ENCODE measurements at places on chromosomes 1 and 21.

- no peak for DNase-seq
Measured at GRCh38 chr1:93554883-93555872, 107.3 kb downstream of the FNBP1L start.

DNA sequence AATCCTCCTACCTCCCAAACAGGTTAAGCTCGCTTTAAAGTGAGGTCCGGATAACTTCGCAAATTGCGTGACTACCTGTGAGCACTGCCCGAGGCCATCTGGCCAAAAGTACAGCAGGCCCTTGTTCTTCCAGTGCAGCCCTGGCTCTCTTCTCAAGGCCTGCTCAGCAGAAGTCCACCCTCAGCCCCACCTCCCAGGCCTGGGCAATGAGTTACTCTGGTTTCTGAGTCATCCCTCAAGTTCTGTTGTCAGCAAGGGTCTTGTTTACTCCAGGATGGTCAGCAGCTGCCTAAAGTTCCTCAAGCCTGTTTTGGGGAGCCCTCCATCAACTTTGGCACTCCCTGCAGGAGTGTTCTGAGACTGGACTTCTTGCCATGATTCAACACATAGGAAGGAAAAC is 101.7 kb downstream of the BCAR3 start:
- DNase-seq, result no peak

DNA sequence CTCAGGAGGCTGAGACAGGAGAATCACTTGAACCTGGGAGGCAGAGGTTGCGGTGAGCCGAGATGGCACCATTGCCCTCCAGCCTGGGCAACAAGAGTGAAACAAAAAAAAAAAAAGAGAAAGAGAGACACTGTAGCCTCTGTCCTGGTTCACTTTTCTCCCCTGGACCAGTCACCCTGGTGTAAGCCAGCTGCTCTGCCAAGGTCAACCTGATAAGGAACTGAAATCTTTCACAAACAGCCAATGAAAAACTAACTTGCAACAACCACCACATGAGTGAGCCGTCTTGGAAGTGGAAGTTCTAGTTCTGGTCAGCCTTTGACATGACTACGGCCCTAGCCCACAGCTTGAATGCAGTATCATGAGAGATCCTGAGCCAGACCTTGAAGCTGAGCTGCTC is 36.8 kb upstream of the CXADR start:
- no peak for DNase-seq

GRCh38 chr1:239744851-239745250 is 346.8 kb upstream of the FMN2 start:
- no peak for DNase-seq

- no peak for DNase-seq
Measured at GRCh38 chr21:42406866-42407265, 3.2 kb downstream of the UBASH3A start.

- DNase-seq, result no peak
Measured at GRCh38 chr21:44984428-44984791, 44.6 kb downstream of the SLX9 start.

- no peak for DNase-seq
Measured at GRCh38 chr1:108686614-108687313, 5.3 kb upstream of the PRPF38B start.

DNA sequence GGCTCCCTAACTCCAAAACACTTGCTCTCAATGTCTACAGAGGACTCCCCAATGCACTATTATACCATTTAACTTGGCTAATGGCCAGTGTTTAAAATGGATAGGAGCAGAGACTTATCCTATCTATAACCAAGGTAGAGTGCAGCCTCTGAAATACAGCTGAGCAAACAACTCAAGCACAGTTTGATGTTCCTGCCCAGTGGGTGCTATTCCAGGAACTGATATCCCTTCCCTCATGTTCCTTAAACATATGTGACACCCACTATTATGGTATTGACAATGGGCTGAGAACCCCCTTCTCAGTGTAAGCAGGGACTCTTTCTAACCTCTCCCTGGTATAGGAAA is 51.7 kb downstream of the SH3GLB1 start:
- DNase-seq, result no peak

GRCh38 chr21:37294679-37295078 is 27.5 kb upstream of the VPS26C start:
- DNase-seq, result no peak

GRCh38 chr1:171501305-171502024 is 16.1 kb downstream of the PRRC2C start:
- DNase-seq, result no peak

- DNase-seq, result no peak
Measured at GRCh38 chr1:223771469-223771813, 59.1 kb downstream of the CAPN2 start.

DNA sequence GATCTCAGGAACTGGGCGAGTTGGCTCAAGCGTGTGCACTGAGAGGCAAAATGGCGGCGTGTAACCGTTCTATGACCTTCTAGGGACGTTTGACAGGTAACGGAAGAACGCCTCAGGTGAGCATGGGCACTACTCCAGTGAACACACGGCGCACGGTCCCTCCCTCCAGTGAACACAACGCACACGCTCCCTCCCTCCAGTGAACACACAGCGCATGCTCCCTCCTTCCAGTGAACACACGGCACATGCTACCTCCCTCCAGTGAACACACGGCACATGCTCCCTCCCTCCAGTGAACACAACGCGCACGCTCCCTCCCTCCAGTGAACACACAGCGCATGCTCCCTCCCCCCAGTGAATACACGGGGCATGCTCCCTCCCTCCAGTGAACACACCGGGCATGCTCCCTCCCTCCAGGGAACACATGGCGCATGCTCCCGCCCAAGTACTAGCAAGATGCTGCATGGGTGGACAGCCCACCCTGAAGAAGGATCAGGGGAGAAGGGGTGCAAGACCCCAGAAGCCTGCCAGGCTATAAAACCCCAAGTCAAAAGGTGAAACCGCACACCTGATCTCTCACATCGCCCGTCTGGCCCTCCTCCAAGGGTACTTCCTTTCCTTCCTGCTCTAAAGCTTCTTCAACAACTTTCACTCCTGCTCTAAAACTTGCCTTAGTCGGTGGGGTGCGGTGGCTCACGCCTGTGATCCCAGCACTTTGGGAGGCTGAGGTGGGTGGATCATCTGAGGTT is 3.5 kb downstream of the C1orf159 start:
- no peak for DNase-seq

Measured in activated naive CD8-positive, alpha-beta T cell treated with anti-CD3 and anti-CD28 coated beads, Interleukin-2, amount 50 U/mL, for 24 hours (primary cell).